GM12891 (cell line): ENCODE measurements at places on chromosomes 16 and 17.

DNA sequence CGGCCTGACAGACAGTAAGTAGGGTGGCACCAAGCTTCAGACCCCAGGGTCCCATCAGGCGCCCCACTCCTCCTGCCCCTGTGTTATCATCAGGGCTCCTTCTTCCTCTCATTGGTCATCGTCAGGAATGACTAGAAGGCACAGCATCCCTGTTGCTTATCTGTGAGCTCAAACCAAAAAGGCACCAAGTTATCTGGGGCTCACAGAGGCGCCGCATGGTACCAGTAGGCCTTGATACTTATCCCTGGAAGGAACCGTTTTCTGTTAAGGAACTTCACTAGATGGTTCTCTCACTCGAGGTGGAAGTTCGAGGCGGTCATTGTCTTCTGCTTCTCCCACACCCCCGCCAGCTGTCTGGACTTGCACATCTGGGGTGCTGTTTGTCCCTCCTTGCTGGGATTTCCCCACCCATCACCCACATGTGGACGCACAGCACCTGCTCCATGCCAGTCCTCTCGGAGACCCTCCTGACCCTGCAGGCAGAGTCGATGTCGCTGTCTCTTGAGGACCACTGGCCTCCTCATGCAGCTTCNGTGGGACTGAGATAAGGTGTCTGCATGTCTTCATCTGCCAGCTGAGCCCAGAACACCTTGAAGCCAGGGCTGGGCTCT lies 52.1 kb downstream of the METRNL start:
- no peak for DNase-seq

GRCh38 chr16:89170346-89171215 lies 967 bp upstream of the CDH15 start:
- no peak for DNase-seq

DNA sequence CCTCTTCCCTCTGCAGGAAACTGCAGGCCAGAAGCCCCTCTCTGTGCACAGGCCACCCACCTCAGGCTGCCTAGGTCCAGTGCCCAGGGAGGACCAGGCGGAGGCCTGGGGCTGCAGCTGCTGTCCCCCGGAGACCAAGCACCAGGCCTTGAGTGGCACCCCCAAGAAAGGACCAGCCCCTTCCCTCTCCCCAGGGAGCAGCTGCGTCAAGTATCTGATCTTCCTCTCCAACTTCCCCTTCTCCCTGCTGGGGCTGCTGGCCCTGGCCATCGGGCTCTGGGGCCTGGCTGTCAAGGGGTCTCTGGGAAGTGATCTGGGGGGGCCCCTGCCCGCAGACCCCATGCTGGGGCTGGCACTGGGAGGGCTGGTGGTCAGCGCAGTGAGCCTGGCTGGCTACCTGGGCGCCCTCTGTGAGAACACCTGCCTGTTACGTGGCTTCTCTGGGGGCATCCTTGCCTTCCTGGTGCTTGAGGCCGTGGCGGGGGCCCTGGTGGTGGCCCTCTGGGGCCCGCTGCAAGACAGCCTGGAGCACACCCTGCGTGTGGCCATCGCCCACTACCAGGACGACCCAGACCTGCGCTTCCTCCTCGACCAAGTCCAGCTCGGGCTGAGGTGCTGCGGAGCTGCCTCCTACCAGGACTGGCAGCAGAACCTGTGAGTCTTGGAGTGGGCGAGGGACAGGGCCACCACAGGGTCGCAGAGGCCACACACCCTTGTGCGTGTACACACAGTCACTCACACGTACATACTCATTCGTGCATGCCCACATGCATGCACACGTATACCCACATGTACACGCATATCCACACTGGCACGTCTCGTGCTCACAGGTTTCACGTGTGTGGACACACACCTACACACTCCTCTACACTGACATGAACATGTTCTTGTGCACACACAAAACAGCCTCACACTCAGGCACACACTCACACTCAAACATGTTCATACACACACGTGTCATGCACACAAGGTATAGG lies 8.3 kb downstream of the TSPAN10 start:
- DNase-seq: no peak

DNA sequence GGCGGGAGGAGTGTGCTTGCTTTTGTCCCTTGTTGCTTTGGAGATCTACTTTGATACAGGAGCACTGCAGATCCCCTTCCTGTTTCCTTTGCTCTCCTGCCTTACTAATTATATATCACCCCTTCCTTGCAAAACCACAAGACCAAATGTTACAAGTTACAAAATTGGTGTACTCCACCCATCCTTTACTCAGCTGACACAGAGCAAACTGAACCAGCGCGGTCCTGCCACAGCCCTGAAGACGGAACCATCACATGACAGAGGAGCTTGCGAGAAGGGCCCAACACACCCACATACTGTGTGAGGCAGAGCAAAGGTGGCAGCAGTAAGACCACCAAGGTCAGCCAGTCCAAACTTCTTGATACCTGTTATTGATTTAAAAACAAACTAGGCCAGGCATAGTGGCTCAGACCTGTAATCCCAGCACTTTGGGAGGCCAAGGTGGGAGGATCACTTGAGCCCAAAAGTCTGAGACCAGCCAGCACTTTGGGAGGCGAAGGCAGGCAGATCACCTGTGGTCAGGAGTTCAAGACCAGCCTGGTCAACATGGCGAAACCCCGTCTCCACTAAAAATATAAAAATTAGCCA lies 33.2 kb downstream of the CYTH1 start:
- no peak for DNase-seq

DNA sequence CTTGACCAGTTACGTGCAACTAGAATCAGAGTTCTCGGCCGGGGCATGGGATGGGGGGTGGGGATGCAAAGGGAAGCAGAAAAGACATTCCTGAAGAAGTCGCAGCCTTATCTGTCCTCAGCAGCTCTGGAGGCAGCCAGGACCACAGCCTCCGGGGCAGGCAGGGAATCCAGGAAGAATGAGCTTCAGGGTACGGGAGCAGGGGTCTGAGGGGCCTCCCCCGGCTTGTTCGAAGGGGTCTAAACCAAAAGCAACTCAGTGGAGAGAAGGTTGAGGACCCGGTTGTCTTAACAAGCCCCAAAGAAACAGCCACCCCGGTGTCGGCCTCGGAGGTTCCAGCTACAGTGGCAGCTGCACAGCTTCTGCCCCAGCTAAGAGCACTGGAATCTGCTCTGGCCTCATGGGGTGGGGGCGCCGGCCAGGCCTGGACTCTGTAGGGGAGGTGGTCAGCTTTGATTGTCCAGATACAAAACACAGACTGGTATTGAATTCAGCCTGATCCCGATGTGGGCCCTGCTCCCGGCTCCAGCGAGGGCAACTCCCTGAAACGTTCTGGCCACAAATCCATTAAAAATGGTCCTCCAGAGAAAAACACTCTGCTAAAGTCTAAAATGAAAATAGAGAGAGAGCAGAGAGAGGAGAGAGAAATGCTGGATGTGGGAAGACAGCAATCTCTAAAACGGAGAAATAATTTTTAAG lies 7.7 kb downstream of the HOXB4 start:
- DNase-seq: no peak

- DNase-seq: no peak
Observed at GRCh38 chr16:14464796-14465195, 165.3 kb downstream of the PARN start.

- DNase-seq: no peak
Observed at GRCh38 chr16:65121870-65122723, at the start of gene CDH11. CDH11 (minus strand) TSS chr16:65122063; CDS start chr16:65004869, 117,194 bp downstream.

GRCh38 chr17:17480593-17481148 lies 3.9 kb downstream of the MED9 start:
- no peak for DNase-seq

DNA sequence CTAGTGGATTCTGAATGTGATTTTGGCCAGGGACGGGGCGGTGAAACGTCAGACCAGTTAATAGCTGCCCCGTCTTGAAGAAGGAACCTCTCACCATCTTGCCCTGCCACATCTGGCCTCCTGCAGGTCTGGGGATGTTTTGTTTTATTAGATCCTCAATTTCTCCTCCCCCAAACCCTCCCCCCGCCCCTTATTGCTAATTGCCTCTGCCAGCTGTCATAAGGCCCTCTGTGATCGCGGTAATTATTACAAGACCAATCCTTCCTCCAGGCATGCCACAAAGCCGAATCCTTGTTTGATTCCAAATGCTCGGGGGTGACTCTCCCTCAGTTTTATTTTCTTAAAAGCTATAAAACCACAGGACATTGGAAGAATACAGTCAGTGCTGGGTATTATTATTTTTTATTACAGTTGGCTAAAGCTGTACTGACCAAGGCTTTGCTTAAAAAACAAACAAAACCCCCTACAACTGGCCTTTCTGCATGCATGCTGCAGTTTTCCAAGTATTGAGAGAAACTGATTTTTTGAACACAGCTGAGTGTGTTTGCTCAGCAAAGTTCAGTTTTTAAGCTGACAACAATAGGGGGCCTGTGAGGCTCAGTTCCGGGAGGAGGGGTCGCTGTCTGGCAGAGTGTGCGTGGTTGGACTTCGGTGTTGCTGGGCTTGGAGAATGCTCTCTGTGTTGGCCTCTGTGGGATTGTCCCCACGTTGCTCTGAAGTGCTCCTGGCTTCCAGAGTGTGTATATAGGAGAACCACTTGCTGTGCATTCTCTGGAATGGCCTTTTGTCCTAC lies 1.7 kb downstream of the KSR1 start:
- no peak for DNase-seq
